Activated CD4-positive, alpha-beta T cell treated with anti-CD3 and anti-CD28 coated beads for 36 hours (primary cell): ENCODE measurements at places on chromosomes 11 and 22. TPM values are rescaled to one million over a fixed set of nuclear protein-coding genes. Genes with fewer than 3 reads are reported as not detected.
A peak's percentile ranks its signal among the peaks of the same experiment; 100 is the strongest.

- peak overlapping the region; percentile 17 for H3K4me3 ChIP-seq
- DNase-seq: no peak
- H3K27ac ChIP-seq: peak overlapping the region; percentile 94
- H3K36me3 ChIP-seq: peaks cover 36% of the 10 kb centered on the region
These were observed 3.4 kb upstream of the SORL1-AS1 start for GRCh38 chr11:121456151-121456550.

- no peak overlapping the region for H3K27ac ChIP-seq
- H3K27me3 ChIP-seq: no peaks in the 10 kb centered on the region
- no peak for DNase-seq
- no peaks in the 10 kb centered on the region for H3K4me1 ChIP-seq
These were observed 10.9 kb downstream of the PRCP start for GRCh38 chr11:82889133-82890001.

DNA sequence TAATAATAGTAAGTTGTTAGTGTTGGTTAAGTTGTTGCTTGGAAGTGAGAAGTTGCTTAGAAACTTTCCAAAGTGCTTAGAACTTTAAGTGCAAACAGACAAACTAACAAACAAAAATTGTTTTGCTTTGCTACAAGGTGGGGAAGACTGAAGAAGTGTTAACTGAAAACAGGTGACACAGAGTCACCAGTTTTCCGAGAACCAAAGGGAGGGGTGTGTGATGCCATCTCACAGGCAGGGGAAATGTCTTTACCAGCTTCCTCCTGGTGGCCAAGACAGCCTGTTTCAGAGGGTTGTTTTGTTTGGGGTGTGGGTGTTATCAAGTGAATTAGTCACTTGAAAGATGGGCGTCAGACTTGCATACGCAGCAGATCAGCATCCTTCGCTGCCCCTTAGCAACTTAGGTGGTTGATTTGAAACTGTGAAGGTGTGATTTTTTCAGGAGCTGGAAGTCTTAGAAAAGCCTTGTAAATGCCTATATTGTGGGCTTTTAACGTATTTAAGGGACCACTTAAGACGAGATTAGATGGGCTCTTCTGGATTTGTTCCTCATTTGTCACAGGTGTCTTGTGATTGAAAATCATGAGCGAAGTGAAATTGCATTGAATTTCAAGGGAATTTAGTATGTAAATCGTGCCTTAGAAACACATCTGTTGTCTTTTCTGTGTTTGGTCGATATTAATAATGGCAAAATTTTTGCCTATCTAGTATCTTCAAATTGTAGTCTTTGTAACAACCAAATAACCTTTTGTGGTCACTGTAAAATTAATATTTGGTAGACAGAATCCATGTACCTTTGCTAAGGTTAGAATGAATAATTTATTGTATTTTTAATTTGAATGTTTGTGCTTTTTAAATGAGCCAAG, 2.7 kb downstream of the NEAT1 start:
- peaks cover 51% of the 10 kb centered on the region for H3K4me1 ChIP-seq
- DNase-seq: peak; percentile 87
- H3K27ac ChIP-seq: peak overlapping the region; percentile 99
- H3K27me3 ChIP-seq: peaks cover 6% of the 10 kb centered on the region
- peak overlapping the region; percentile 100 for H3K4me3 ChIP-seq

- no peaks in the 10 kb centered on the region for H3K36me3 ChIP-seq
- DNase-seq: no peak
- H3K27ac ChIP-seq: no peak overlapping the region
- peaks cover 23% of the 10 kb centered on the region for H3K4me1 ChIP-seq
These were observed 22.4 kb downstream of the TSPAN18 start for GRCh38 chr11:44749189-44749588.

Gene TRMT112
- 243 TPM for total RNA-seq

DNA sequence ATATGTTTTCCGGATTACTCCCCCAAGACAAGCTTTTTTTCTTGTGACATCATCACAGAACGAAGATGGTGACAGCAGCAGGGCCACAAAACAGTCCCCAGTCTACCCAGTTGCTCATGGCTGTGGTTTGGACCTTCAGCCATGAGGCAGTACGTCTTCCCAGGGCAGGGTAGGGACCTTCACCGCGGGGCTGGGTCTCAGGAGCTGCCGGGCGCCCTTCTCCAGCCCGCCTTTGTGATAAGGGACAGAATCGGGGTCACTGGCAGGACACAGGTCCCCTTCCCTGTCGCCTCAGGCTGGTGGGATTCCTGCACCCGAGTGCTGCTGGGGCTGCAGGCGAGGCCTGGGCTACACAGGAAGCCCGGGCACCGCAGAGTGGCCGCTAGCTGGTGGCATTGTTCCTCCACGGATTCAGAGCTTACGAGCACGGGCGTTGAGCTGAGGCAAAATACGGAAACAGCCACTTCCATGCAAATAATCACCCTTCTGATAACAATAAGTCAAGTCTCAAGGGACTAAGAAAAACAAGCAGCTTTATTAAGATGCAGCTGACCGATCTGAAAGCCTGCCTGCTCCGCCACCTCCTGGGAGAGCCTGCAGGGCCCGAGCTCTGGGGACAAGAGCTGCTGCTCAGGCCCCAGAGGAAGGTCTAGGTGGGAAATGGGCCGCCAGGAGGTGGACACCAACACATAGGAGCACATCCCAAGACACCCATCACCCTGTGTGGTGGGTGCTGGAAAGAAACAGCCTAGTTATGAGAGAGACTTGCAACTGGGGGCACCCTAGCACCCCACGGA, 12.3 kb downstream of the TBX1 start:
- H3K4me3 ChIP-seq: no peak overlapping the region
- DNase-seq: no peak
- no peak overlapping the region for H3K27ac ChIP-seq
- H3K36me3 ChIP-seq: no peaks in the 10 kb centered on the region

DNA sequence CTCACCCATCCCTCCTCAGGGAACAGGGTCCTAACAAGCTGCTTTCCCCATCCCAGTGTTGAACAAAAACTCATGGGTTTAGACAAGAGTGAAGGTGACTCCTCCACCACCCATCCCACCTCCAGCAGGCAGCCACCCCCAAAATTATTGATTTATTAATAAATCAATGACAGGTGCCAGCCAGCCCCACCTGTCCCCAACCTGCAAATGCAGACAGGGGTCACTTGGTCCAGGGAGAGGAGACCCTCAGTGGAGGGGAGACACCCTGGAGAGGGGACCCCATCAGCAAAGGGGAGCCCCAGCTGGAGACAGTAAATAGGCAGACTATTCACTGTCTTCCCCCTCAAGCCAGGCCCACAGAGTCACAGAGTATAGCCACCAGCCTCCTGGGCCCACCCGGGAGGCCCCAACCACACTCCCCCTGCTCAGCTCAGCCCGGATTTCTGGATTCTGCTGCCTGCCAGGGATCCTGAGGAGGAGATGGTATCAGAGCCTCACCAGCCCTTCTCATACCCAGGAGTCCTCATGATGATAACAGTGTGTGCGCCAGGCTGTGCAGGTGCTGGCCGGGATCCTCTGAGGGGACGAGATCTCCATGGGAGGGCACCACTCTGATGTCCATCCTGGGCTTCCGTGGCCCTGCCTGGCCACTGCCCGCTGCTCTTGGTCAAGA, 8.8 kb upstream of the CD81 start:
- no peaks in the 10 kb centered on the region for H3K36me3 ChIP-seq
- H3K4me3 ChIP-seq: no peak overlapping the region
- H3K27ac ChIP-seq: no peak overlapping the region
- H3K4me1 ChIP-seq: no peaks in the 10 kb centered on the region
- no peaks in the 10 kb centered on the region for H3K27me3 ChIP-seq
- no peak for DNase-seq

DNA sequence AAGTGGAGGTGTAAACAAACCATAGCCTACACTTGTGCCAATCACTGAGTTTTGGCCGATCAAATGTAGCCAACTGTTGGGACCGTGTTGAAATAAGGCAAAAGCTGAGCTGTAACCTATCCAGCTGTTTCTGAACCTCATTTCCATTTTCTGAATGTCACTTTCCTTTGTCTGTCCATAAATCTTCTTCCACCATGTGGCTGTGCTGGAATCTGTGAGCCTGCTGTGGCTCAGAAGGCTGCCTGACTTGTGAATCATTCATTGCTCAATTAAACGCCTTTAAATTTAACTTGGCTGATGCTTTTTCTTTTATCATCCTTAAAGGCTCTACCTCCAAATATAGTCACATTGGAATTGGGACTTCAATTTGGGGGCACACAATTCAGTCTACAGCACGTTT, 203.1 kb upstream of the MPPED2 start:
- H3K4me1 ChIP-seq: no peaks in the 10 kb centered on the region
- no peak overlapping the region for H3K27ac ChIP-seq
- no peaks in the 10 kb centered on the region for H3K27me3 ChIP-seq
- H3K4me3 ChIP-seq: no peak overlapping the region
